Central memory CD8-positive, alpha-beta T cell (primary cell): ENCODE measurements at places on chromosomes 7 and 10.

DNA sequence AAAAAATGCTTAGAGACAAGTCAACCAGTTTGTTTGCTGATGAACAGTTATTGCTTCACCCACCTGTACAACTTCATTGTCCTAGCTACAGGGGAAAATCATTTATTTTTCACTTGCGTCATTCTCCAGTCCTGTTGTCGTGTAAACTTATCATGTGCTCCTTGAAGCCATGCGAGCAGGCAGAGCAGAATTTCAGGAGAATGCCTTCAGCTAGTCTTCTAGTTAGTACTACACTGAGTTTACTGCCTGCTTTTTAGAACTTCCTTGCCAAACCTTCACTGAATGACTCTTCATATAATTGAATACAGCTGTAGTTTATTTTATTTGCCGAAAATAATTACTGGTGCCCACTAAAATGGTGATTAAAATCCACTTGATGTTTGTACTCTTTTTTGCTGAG is 15.6 kb downstream of the RPA3 start:
- no peak for DNase-seq

DNA sequence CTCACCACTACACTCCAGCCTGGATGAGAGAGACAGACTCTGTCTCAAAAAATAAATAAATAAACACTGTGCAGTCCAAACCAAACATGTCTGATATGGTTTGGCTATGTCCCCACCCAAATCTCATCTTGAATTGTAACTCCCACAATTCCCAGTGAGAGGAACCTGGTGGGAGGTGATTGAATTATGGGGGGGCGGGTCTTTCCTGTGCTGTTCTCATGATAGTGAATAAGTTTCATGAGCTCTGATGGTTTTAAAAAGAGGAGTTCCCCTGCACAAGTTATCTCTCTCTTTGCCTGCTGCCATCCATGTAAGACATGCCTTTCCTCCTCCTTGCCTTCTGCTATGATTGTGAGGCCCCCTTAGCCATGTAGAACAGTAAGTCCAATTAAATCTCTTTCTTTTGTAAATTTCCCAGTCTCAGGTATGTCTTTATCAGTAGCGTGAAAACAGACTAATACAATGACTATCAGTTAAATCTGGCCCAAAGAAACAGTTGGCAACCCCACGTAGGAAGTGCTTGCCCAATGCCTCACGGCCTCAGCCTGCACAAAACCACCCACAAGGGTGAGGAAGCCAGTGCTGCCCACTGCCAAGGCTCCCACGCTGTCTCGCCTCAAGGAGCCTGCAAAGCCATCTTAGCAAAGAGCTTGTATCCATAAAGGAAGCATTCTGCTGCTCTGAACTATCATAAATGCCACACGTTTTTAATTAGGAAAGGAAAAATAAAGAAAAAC is 64.7 kb downstream of the PIK3AP1 start:
- no peak for DNase-seq

GRCh38 chr10:29252811-29253689 is 35.8 kb upstream of the LYZL1 start:
- no peak for DNase-seq

- DNase-seq, result no peak
Observed at GRCh38 chr10:60944058-60944909, at the start of gene RHOBTB1. TSS of gene RHOBTB1 (minus strand) at chr10:60944185. CDS start at chr10:60911542, 32,643 bp downstream.

GRCh38 chr7:73560109-73560835 is 2.8 kb upstream of the BCL7B start:
- DNase-seq, result no peak

- DNase-seq, result no peak
Observed at GRCh38 chr7:67549126-67549525, 552.5 kb downstream of the TYW1 start.
